H7 (cell line): ENCODE measurements at places on chromosomes 5 and 9. TPM values are rescaled to one million over a fixed set of nuclear protein-coding genes. Genes with fewer than 3 reads are reported as not detected.

GRCh38 chr5:31413030-31413812 is 118.7 kb downstream of the DROSHA start:
- DNase-seq = no peak

DNA sequence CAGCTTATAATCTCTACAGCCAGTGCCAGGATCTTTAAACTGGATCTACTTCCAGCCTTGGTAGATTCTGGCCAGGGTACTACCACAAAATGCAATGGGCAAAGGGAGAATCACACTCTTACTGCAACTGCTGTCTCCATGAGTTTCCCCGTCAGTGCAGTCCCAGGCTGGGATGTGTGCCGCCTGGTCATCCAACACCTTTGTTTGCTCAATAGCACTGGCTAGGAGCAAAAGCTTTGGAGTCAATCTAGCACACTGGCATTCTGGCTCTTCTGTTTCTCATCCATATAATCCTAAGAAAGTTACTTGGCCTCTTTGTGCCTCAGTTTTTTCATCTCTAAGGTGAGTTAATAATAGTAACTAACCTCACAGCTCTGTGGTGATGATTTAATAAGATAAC is 96.9 kb downstream of the FBN2 start:
- DNase-seq = no peak

DNA sequence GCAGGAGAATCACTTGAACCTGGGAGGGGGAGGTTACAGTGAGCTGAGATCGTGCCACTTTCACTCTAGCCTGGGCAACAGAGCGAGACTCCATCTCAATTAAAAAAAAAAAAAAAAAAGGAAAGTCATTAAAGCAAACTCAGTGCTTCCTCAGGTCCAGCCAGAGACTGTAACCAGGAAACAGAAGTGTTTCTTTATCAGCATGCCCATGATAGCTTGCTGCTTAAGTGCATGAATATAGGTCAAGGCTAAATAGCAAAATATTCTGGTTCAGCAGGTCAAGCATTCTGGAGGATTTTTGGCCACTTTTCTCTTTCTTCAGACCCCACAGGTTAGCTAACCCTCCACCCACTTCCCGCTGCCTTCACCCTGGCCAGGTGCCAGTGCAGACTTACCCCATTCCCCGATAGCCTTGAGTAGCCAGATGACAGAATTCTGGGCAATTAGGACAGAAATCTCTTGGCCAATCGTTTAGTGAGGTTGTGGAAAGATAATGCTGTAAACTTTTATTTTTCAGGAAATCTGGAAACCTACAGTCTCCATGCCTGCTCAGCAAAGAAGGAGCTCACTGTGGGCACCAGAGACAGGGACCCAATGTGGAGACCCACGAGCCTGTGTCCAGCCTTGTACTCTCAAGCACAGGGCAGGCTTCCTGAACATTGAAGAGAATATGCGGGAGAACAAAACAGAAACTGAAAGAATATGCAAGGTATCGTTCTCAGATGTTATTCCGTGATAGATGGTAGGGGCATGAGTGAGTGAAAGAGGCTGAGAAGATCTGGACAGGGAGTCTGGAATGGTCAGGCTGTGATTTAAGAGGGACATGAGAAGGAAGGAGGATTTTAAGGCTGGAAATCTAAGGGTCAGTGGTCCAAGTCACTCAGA is 4.2 kb upstream of the UGT3A2 start:
- no peak for DNase-seq

DNA sequence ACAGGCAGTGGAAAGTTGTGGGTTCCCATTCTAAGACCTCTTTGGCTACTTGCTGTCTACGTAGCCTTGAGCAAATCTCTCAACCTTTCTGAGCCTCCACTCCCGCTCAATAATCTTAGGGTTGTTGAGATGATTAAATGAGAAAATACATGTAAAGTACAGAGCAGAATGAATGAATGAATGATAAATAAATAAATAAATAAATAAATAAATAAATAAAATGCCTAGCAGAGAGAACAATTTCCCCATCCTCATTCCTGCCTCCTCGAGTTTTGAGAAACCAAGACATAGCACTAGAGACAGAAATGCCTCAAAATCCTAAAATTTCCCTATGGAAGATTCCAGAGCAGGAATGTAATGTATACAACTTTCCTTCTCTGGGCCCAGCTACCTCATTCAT is 128.3 kb upstream of the RAD23B start:
- no peak for DNase-seq

DNA sequence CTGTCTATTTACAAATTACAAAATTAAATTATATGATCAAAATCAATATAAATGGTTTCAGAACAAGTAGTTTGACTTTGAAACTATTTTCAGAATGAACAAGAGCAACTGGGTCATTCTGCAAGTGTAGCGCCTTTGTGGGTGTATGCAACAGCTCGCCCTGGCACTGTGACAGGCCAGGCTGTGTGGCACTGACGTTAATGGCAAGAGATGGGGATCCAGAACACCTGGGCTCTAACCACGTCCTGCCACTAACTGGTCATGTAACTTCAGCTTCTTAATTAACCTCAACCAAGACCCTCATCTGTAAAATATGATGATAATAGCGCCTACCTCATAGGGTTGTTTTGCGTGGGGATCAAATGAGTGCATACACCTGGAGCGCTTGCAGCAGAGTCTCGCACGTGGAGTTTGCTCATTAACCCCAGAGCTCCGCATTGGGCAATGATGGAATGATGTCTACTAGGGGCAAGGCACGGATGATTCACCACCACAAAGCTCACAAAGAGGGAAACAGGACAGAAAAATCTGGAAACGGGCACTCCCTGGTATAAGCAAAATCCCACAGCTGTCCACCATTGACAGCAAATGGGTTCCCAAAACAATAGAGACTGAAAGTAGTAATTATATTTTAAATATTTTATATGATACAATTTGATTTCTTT is 639.4 kb downstream of the SEMA5A start:
- no peak for DNase-seq

PIP5K1B gene
- 1.8 and 2.4 TPM in 2 replicates for total RNA-seq

DAPK1 gene
- 48.8 and 58.5 TPM in 2 replicates for total RNA-seq
